CD8-positive, alpha-beta memory T cell (primary cell): ENCODE measurements at places on chromosomes 5 and 9.
A peak's percentile ranks its signal among the peaks of the same experiment; 100 is the strongest.

DNA sequence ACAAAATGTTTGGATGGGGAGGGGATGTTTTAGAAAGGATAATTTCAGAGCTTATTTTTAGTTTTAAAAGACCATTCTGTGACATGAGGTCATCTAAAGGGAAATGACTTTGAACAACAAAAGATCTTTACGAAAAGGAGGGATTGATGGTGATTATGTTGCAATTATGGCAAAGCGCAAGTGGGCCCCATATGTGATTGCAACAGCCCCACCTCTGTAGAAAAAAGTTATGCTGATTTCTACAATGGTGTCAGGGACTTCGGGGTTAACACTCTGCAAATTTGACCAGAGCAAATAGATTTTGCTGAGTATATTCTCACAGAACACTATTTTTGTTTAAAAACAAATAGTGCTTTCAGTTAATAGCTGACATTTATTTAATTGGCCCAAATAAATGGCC is 312.8 kb downstream of the NSG2 start:
- DNase-seq: no peak

DNA sequence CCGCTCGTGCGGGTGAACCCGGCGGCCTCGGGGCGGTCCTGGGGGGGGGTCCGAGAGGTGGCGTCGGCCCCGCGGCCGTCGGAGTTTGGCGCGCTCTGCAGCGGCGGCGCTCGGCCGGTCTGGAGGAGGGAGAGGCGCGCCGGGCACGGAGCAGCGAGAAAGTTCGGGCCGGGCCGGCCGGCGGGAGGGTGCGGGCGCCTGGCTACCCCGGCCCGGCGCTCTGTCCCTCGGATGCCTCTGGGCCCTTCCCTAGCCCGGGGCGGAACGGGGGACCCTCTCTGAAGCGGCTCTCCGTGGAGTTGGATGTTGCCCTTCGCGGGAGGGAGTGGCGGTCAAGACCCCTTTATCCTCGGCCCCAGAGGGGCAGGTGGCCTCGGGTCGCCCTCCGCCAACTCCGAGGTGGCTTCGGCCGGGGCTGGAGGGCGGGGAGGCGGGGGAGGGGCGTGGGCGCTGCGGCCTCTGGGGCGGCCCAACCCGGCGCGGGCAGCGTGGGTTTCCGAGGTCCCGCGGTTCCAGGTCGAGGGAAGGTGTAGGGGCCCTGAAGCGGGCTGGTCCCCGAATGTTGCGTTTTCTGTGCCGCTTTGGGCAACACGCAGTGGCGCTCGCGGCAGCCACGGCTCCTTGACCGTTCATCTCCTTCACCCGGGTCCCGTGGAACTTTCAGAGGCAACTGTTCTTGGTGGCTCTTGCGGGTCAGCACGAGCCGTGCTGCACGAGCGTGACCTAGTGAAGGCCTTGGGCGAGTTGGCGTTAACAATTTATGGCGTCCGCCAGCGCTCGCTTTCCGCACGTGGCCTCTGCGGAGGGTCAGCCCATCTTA is 290.5 kb downstream of the DOCK8 start:
- peak; percentile 7 for DNase-seq

DNA sequence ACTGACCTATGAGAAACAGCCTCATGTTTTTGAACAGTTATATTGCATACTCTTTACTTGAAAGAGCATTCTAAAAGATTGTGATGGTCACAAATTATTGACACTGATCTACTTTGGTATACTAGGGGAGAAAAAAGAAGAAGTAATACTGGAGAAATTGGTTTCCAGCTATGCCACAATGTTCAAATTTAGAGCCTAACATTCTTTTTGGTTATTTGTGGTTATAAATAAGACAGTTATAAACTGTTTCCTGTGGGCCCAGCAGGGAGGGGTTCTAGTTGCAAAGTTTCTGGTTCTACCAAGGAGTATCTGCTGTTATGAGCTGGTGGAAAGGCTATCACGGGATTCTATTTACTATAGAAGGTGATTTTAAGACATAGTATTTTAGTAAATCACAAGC is 4.8 kb downstream of the CWC27 start:
- no peak for DNase-seq

DNA sequence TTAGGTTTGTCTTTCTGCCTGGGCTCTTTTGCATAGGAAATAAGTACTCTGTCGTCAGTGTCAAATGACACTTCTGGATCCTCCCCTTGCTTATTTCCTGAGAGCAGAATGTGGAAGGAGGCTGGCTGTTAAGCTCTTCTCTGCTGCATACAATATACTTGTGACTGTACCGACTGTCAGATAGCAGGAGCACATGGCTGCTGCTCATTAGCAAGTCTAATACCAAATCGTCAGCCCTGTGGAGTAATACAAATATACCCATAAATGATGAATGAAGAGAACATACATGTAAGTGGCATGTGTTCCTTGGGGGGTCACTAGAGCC is at the start of gene GPR151:
Gene GPR151 (minus strand): TSS at position 40 of the 325 bp plus-strand sequence. CDS start 77 bp downstream, outside the sequence.
- DNase-seq: no peak

GRCh38 chr9:133044661-133045060 is 13.9 kb downstream of the GTF3C5 start:
- peak; percentile 21 for DNase-seq

GRCh38 chr5:103425686-103426454 is 136.7 kb downstream of the NUDT12 start:
- DNase-seq: no peak

GRCh38 chr5:43416803-43417394 is 4.7 kb upstream of the CCL28 start:
- DNase-seq: no peak

DNA sequence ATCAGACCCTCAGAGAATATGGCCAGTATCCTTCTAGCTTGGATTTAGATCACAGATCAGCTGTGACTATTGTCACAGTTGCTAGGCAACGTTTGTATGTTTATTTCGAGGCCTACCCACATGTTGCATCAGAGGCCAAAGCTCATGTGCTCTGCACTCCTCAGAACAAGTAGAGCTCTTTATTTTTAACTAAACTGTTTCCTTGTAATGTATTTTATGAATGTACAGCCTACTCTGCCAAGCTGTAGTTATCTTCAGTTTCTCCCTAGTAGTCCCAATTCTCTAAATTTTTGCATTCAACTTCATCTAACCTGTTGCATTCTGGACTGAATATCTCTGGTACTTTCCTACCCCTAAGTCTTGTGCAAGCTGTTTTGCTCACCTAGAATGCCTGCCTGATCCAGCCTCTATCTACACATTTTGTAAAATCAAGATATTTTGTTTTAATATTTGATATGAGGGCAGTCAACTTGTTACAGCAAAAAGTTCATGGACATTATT is 52.8 kb downstream of the CAST start:
- DNase-seq: peak; percentile 62

DNA sequence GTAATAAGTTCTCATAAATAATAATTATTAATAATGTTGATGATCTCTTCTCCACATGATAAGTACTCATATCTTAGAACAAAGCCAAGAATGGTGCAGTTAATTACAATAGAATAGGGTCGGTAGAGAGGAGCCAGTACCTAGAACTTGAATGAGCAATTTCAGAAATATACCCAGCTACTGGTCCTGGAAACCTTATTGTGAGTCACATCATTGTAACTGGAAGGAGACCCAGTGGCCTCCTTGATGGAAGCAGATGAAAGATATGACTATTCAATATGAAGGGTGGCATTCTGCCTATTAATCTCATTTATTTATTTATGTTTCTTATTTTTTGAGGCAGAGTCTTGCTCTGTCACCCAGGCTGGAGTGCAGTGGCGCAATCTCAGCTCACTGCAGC is 37.7 kb upstream of the SHOC1 start:
- DNase-seq: no peak

DNA sequence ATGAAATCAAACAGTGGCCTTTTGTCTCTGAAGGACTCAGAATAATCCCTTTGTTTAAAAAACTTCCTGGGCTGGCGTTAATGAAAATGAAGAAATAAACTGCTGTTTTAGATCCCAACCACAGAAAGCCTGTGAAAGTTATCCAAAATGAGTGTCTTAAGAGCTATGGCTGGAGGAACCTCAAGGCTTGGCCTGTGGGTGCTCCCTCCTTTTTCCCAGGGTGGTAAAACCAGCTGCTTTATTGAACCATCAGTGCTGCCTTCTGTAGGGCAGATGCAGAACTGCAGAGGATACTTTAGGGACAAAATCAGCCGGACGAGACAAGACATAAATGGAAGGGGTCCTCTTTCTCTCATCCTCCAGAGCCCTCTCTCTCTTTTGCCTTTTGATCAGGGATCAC is 100.9 kb downstream of the SMARCA2 start:
- no peak for DNase-seq

- DNase-seq: no peak
Measured at GRCh38 chr5:97498657-97499056, 315.6 kb upstream of the RIOK2 start.

GRCh38 chr5:4366628-4367027 is 771.0 kb downstream of the IRX1 start:
- no peak for DNase-seq

DNA sequence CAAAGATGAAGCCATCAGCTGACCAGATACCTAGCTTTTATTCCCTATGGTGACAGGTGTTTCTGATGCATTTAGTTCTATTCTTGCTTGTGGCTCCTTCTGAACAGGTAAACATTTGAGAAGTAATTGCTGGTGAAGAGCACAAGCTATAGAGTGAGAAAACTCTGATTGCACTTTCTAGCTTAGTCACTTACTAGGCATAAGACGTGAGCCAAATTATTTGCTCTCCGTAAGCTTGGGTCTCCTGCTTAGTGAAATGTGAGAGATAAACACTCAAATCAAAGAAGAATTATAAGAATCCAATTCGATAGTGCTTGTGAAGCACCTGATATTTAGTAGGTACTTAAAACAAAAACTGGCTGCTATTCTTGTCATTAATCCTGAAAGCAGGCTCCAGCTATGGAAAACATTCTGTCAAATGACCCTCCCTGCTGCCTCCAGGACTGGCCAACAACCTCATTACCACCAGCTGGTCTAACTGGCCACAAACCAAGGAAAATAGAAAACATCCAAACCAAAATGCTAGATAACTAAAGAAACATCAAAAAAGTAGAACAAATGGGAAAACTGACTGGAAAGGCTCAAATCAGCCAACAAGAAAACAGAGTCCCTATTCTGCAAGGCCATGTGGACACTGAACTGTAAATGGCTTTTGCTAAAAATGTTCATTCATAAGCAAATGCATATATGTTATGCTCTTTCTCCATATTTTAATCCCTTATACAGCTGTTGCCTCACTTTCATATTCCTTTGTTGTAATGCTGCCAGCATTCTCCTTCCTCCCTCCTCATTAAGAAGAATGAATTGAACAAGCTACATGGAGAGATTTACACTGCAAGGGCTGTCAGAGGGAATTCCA is 616.1 kb downstream of the DTWD2 start:
- no peak for DNase-seq

DNA sequence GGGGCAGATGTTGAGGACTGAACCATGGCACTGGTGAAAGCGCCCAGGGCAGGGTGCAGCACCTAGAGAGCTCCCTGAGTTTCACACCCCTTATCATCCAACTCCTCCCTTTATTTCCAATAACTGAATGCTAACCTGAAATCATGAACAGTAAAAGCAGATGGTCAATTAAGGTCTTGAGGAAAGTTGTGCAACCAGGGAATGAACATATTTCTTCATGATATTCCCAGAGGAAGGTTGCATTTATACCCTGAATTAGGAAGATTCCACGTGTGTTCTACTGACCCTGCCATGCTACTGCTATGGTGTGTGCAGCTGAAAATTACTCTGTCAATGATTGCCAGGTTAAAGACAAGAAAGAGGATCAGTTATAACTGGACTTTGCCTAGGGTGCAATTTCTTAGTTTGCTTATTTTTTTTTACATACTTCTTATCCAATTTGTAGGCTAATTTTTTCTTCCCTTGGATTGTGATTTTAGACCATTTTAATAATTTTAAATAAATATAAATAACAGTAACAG is 319.8 kb downstream of the SEMA5A start:
- no peak for DNase-seq

DNA sequence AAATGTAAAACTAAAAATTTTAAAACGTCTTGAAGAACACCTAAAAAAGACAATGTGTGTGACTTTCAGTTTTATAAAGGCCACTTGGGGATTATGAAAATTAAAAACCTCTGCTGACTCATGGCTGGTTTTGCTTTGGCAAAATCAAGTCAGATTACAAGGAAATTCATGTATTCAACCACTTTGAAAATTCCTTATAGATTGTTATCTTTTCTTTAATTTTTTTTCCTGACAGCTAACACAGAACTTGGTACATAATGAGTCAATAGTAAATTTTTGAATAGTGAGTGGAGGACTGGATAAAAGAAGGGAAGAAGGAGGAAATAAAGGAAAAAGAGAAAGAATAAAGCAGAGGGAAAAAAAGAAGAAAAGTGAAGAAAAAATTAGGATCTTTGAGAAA is 1774.7 kb upstream of the ACO1 start:
- DNase-seq: no peak

DNA sequence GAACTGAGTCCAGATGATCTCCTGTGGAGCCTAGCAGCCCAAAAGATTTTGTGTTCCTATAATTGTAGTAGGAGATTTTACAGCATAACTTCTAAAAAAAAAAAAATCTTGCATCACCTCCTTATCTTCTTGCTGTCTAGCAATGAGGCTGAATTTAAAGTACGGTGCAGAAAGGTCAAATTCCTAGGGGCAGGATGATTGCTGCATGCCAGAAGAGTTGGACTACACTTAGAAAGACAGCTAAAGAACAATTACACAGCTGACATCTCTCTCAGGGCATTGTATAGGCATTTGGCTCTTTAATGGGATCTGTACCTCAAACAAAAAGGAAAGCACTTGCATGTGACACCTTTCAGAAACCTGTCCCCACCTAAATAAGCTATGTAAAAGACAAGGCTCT is 443.2 kb downstream of the HCN1 start:
- DNase-seq: no peak

DNA sequence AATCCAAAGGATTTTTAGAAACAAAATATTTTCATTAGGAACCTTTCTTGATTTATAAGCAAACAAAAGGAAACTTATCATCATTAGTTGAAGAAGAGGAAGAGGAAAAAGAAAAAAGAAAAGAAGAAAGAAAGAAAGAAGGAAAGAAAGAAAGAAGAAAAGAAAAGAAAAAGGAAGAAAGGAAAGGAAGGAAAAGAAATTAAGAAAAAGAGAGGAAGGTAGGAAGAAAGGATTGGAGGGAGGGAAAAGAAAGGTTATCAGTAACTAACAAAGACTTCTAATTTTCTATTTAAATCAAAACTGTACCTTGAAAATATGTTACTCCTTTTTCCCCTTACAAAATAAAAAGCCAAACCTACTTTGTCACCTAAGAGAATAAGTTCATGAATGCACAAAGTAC is 10.0 kb downstream of the EBF1 start:
- no peak for DNase-seq

- no peak for DNase-seq
Measured at GRCh38 chr5:173201636-173202265, 33.3 kb downstream of the NKX2-5 start.

- no peak for DNase-seq
Measured at GRCh38 chr9:100589582-100589981, 11.7 kb downstream of the CAVIN4 start.

DNA sequence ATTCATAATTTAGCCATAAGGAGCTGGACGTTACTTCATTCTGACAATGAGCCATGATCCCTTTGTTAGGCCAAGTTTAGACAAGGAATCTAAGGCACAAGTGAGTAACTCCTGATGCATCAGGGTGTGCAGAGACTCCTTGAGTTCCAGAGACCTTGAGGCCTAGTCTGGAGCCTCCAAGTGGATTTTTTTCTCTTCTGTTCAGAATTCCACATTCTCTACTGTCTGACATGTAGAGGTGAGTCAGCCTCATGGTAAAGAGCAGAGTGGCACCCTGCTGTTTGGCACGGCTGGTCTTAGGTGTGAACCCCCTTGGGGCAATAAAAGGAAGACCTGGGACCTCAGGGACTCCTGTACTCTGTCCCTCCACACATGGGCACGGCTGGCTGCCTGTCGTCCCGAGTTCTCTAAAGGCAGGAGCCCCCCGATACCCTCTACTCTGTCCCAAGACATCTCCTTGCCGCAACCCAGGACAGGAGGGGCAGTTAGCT is 22.0 kb upstream of the TGFBI start:
- DNase-seq: no peak
